ENCODE measurements at places on chromosomes 3 and 15. TPM values are rescaled to one million over a fixed set of nuclear protein-coding genes. Genes with fewer than 3 reads are reported as not detected.

PLA2G4D gene
- total RNA-seq: not detected

FOXL2 gene
- total RNA-seq: 4.3 TPM

TMCC1 gene
- total RNA-seq: 11.0 TPM

EPB42 gene
- not detected for total RNA-seq

PIGZ gene
- total RNA-seq: 1.3 TPM

ALDH1A2 gene
- 1.1 TPM for total RNA-seq

RGMA gene
- 0.31 TPM for total RNA-seq

MNS1 gene
- total RNA-seq: 2.6 TPM

ATP13A4 gene
- not detected for total RNA-seq

OR5H14 gene
- not detected for total RNA-seq
